ENCODE measurements at places on chromosomes 1 and 21. TPM values are rescaled to one million over a fixed set of nuclear protein-coding genes. Genes with fewer than 3 reads are reported as not detected.

Gene CD164L2
- total RNA-seq, result not detected

Gene LELP1
- not detected for total RNA-seq

Gene MCOLN3
- total RNA-seq, result 13.7 TPM

Gene NUDT4B
- 46.0 TPM for total RNA-seq

Gene SPTA1
- not detected for total RNA-seq

Gene SPATA1
- 2.8 TPM for total RNA-seq

Gene RORC
- 0.39 TPM for total RNA-seq

Gene KIF17
- 0.43 TPM for total RNA-seq

Gene LRRC3
- 0.26 TPM for total RNA-seq

Gene KCNJ9
- 0.11 TPM for total RNA-seq

Gene CFHR3
- total RNA-seq, result 0.11 TPM

Measured in articular chondrocyte of knee joint (primary cell).